ENCODE measurements at places on chromosomes 11 and 22.

DNA sequence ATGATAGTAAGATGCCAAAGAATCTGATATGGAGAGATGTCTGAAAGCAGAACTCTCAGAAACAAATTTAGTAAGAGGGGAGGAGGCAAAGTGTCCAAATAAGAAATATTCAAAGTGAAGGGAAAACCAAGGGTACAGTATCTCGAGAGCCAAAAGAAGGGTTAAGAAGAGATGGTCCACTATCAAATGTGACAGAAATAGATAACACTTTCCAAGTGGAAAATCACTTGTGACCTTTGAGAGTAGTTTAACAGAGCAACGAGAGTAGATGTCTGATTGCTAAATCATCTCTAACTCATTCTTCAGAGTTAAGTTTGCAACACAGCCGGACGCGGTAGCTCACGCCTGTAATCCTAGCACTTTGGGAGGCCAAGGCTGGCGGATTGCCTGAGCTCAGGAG lies 4.3 kb upstream of the BUD13 start:
- no peak for DNase-seq

GRCh38 chr11:100761841-100762240 lies 74.8 kb downstream of the ARHGAP42 start:
- no peak for DNase-seq

DNA sequence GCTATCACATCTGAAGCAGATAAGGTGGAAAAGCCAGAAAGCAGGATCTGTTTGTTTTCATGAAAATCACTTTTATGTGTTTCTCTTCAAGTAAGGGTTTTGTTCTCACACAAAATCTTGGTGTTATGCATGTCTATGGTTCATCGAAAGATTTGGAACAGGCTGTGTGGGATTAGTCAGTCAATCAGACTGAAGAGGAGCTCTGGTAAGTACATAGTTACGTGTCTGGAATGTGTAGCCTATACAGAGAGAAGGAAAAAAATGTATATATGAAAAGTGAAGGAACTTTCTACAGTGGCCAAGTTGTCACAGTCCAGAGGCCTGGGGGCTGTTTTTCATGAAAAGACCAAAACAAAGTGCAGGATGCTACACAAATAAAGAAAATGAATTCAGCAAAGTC lies 156.7 kb downstream of the CNTN5 start:
- DNase-seq: no peak

DNA sequence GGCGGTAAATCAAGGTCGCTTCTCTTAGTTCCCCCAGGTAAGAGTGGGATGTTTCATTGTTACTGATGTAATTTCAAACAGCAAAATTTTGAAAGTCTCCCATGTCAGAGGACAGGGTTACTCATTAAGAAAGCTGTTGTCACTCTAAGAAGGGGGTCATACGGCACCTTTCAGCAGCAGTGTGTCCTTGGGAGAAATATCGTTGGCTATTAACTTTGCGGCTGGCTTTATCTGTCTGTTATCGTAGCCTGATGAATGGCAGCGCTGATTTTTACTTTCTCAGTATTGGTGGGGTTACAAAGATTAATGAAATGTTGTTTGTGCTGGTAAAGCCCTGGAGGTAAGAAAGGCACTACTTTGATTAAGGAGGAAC lies 27.5 kb upstream of the FBXO3 start:
- DNase-seq: no peak

- DNase-seq: no peak
Measured at GRCh38 chr11:125745979-125746378, at the start of gene PATE1. Gene PATE1, plus strand, starts transcription at chr11:125746279. Its CDS starts 26 bp downstream, at chr11:125746305.

DNA sequence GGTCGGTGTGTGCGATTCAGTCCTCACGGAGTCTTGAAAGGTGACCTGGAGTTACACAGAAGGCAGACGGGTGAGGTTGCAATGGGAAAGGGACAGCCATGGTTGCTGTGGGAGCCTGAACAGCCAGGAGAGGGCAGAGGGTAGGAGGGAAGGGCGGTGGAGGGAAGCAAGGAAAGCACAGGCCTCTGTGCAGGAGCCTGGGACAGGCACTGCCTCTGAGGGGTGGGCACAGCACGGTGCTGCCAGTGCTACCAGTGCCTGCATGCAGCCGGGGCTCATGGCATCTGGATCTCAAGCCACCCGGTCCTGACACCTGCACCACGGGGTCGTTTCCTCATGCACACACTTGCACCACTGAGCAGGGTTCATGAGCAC lies 401.0 kb downstream of the TBC1D22A start:
- DNase-seq: no peak

All from central memory CD8-positive, alpha-beta T cell (primary cell).